ENCODE measurements at places on chromosomes 12 and 14. TPM values are rescaled to one million over a fixed set of nuclear protein-coding genes. Genes with fewer than 3 reads are reported as not detected.

GRCh38 chr12:42698213-42698612, 108.7 kb upstream of the PRICKLE1 start:
- no peak for DNase-seq

The DNAH10 gene
- 0.17 TPM for total RNA-seq

- DNase-seq: no peak
Measured at GRCh38 chr12:102421802-102422583, 58.4 kb downstream of the IGF1 start.

GRCh38 chr14:85172290-85172689, 357.7 kb upstream of the FLRT2 start:
- no peak for DNase-seq

DNA sequence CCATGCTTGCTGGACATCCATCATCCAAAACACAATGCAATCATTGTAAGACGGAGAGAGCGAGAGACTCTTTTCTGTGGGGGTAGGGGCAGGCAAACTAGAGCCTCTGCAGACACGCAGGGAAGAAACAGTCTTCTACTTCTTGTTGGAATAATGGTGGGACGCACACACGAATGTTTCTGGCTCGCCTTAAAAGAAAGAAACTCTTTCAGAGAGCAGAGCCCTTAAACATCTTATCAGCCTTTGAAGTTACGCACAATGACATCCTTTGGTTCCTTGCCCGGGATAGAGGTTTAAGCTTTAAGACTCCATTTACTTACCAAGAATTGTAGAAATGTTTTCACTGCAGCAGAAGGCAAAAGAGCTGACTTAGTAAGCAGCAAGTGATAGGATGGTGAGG, 133.8 kb upstream of the FOXN3 start:
- no peak for DNase-seq

The FGF6 gene
- not detected for total RNA-seq

The SLC7A8 gene
- total RNA-seq: 3.3 TPM

The PLEKHG7 gene
- not detected for total RNA-seq

The METTL3 gene
- total RNA-seq: 81.7 TPM

The KRT2 gene
- total RNA-seq: not detected

DNA sequence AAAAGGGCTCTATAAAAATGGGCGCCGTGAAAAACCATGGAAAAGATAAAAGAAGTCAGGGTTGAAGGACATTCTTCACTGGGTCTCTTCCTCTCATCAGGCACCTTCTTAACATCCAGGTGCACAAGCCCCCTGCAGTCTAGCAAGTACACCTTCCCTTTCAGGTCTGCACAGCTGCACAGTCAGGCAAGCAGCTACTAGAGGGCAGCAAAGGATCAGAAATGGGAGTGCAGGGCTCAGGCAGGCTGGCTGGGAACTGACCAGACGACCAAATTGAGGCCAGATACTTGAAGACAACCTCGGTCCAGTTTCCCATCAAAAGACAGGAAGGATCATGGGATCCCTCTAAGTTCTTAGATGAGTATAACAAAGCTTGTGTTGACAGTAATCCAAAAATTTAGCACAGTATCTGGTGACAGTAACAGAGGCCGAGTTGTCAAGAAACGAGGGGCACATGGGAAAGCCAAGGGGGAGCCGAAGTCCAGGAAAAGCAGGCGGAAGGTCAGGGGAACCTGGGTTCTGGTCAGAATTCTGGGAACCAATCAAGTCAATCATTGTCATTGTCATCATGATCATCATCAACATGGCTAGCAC, 10.1 kb upstream of the GRIP1 start:
- DNase-seq: no peak

DNA sequence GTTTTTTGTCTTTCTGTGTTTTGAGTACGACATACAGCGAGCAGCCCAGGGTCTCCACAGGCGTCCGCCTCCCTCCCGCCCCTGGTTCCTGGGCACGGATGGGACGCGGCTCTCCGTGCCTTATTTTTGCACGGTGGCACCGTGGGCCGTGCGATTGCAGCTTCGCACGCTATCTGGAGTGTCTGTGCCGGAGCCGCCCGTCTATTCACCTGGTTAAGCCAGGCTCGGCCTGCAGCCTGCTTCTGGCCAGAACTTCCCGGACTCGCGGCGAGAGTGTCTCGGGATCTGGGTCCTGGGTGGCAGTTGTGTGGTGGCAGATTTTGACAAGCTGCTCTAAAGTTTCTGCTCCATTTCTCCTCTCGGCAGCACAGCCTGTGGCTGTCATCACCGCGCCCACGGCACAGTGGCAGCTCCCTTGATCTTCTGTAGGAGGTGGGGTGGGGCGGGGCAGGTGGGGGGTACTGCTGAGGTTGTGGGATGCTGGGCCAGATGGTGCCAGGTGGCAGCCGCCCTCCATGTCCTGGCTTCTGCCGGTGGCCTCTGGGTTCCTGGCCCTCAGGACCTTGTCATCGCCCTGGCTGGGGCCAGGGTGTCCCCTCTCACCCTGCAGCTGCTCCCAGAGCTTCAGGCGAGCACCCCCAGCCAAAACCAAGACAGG, 2.9 kb downstream of the MMP17 start:
- no peak for DNase-seq

The TMED8 gene
- total RNA-seq: 9.9 TPM

GRCh38 chr14:26194816-26195215, 403.0 kb downstream of the NOVA1 start:
- DNase-seq: no peak
